ENCODE measurements at places on chromosomes 16 and 17.

DNA sequence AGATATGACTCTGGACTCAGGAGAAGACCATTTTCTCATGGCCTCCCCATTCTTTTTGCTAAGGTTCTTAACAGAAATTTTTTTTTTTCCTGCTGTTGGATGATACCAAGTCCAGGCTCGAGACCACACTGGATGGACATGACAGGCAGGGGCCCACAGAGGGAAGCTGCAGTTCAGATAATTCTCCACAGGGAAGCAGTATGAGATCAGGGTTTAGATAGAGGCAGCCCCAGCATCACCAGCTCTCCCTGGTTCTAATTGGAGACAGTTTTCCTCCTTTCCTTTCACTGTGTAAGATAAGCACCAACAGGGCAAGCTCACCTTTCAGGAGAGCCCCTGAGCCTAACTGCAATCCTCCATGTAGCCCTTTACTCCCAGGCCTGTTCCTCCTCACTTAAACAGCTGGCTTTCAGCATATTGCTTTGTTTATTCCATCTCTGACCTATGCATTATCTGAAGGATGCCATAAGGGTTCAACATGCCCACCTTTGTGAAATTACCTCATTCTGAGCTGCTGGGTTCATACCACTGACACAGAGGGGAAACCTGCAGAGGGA lies 108.1 kb downstream of the SNX11 start:
- DNase-seq: peak; percentile 55

DNA sequence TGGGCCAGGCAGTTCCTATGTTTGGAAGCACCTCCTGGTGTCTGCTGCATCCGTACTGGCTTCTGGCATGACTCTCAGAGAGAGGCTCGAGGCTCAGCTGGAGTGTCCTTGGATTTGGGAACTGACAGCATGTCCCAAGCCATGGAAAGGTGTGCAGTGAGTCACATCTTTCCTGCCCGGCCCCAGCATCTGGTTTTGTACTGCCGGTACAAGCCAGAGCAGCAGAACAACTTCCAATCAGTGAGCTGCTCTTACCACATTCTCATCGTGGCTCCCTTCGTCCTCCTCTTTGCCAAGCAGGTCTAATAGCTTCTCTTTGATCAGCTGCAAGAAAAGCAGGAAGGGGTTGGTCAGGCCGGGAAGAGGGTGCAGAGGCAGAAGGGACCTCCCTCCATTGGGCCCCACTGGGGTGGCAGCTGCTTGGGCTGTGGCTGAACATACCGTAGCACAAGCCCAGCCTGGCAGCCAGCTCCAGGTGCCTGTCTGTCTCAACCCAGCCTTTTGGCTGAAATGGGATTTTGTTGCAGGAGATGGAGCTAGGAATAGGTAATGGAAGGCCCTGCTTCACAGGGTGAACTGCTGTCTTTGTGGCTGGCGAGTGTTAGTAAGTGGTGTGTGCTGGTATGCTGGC lies 24.2 kb downstream of the SPACA3 start:
- no peak for DNase-seq

GRCh38 chr16:80851831-80852230 lies 47.4 kb upstream of the CDYL2 start:
- DNase-seq: no peak

DNA sequence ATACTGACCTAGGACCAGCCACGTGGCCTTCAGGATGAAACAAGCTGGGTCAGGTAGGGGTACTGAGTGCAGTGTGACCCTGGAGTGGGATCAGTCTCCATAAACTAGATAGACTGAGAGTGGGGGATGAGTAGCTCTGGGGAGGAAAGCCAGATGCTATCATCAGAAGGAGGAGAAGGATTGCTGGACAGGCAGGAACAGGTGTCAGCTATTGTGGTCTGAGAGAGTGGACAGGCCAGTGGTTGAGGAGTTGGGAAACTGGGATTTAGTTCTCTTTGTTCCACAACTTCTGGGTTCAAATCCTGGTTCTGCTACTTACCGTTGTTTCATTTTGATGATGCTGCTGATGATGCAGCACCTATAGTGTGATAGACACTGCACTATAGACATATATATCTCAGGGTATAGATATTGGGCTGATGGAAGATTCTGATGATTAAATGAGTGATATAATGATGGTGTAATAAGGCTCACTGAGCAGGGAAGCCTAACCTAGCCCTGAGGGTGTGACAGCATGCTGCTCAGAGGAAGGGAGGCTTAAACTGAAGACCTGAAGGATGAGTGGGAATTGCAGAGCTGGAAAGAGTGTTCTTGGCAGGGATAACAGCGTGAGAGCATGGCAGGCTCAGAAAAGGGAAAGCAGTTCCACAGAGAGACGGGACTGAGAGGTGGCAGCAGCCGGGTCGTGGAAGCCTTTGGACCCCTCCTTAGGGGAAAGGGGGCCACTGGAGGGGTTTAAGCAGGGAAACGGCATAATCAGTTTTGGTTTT lies 66.0 kb downstream of the SNX20 start:
- DNase-seq: no peak

DNA sequence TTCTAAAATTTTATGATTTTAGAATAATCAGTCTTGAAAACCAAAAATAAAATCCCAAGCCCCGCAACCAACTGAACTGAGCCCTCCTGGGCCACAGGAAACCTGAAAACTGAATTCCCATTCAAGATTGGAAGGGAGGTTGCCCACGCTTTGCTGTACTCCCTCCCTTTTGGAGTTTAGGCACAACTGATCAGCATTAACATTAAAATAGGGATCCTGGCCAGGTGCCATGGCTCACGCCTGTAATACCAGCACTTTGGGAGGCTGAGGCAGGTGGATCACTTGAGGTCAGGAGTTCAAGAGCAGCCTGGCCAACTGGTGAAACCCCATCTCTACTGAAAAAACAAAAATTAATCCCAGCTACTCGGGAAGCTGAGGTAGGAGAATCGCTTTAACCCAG lies 52.7 kb upstream of the NETO2 start:
- no peak for DNase-seq

Measured in glutamatergic neuron (in vitro differentiated cells).